OCI-M1 (cell line): ENCODE measurements at places on chromosomes 3 and 15.

- no peak for DNase-seq
Measured at GRCh38 chr3:136919799-136920580, 37.8 kb upstream of the IL20RB start.

GRCh38 chr15:89129123-89129815 is 41.0 kb downstream of the ABHD2 start:
- peak; percentile 71 for DNase-seq

GRCh38 chr3:128285967-128286321 is 132.7 kb downstream of the EEFSEC start:
- no peak for DNase-seq

GRCh38 chr15:61835496-61836106 is 224.6 kb downstream of the VPS13C start:
- peak; percentile 71 for DNase-seq

GRCh38 chr3:181613191-181613590 is 98.5 kb upstream of the SOX2 start:
- no peak for DNase-seq

DNA sequence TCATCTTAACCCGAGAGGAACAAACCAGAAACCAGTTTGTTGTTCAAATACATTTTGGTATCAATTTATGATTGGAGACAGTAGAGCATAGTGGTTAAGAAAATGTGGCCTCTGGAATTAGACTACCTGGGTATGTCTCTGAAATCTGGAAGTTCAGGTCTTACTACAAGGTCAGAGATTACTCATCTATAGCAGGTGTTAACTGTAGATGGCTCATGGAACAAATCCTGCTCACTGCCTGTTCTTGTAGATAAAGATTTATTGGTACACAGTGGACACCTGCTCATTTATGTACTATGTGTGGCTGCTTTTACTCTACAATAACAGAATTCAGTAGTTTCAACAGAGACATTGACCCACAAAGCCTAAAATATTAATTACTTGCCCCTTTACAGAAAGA is 413.3 kb downstream of the CNTN6 start:
- no peak for DNase-seq

DNA sequence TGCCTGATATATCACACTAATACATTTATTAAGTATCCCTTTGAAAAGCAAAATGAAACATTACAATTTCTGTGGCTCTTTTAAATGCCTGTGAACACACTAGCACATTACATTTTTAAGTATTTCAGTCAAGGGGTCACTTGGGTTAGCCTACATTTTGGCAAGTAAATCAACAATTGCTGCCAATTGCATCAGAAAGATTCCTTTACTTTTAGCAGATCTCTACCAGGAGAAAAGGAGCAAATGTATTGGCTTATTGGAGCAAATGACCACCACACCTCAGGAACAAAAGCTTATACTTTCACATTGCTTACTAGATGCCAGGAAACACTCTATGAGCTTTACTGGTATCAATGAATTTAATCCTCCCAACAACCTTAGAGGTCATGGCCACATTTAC is 947.1 kb downstream of the FHIT start:
- DNase-seq: peak; percentile 62

GRCh38 chr3:142645236-142645793 is 49.1 kb downstream of the PLS1 start:
- DNase-seq: no peak

GRCh38 chr3:106006571-106006970 is 137.8 kb upstream of the CBLB start:
- DNase-seq: no peak

DNA sequence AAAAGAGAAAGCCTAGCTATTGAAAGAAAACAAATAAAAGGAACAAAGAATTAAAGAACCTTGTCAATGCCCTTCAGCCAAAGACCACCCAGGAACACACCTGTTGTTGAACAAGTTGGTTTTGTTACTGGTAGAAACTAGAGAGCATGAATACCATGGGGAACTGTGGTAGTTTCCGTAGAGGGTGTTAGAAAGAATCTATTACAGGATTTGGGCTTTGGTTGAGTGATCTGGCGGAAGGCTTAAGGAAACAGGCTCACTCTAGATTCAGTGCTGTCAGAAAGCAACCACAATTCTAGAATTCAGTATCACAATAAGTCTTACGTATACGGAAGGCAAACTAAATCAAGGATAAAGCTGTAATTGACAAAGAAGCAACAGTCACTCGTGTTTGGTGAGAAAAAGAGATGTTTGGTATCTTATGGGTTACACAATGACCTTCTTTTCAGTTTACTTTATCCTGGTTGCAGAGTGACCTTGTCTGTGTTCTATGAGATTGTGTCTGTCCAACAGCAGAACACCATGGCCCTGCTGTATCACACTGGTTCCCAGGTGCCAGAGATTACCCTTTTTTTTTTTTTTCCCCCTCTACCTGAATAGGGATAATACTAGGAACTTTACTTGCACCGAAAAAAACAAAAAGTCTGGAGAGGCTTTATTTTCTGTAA is 265.9 kb downstream of the SHQ1 start:
- DNase-seq: no peak

DNA sequence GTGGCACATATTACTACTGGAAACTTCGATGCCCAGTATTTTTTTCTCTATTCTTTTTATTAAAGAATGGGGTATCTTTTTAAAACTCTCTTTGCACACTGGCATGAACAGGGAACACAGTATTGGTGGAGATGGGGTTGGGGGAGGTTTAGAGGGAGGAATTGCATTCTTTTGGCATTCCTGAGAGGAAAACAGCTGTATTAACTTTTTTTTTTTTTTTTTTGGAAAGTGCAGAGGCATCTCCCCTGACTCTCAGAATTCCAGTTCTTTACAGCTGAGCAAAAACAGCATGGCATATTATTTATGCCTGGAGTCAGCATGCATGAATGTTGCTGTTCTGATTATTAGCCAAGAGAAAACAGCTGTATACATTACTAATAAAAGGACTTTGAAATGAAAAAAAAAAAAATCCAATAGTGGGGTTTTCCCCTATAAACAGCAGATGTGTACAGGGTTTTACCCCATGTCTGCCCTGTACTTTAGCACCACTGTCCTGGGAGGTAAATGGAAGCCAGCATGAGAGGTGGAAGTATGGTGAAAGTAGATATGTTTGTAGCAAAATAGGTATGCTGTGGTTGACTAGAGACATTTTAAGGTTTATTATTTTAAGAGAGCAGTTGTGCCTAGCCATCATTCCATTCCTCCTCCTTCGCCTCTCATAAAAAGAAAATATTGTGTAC is 132.2 kb downstream of the FNDC3B start:
- DNase-seq: no peak

GRCh38 chr3:179263134-179263533 is 12.2 kb upstream of the KCNMB3 start:
- DNase-seq: no peak

DNA sequence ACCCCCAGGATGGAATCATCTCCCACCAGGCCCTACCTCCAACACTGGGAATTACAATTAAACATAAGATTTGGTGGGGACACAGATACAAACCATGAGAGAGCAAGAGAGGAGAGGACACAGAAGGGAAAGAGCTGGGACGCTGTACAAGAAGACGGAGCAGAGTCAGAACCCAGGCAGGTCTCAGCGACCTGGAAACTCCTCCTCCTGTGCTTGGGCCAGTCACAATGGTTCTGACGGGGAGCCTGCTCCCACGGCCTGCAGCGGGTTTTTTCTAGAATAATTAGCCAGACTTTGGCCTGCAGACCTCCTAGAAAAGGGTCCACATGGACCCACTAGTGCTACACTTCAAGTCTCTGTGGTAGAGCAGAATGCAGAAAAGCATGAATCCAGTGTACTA is 5.6 kb downstream of the SLC12A8 start:
- DNase-seq: no peak

DNA sequence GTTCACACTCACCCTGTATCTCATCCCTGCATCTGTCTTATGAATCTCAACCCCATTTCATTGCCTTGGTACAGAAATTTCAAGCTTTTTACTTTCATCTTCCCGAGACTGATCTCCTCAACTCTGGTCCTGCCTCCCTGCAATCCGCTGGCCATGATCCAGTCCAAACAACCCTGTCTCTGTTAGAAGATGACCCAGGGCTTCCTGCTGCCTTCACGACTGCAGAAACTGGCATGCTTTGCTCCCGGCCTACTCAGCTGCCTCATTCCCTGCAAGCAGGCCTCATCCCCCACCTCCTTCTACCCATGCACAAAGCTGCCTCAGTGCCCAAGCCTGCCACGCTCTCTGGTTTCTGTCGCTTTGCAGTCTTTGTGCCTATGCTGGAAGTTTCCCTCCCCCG is 12.4 kb downstream of the HES1 start:
- DNase-seq: no peak

- peak; percentile 92 for DNase-seq
Measured at GRCh38 chr3:80733522-80734176, 965.9 kb upstream of the ROBO1 start.

GRCh38 chr3:89912031-89912430 is 804.6 kb downstream of the EPHA3 start:
- no peak for DNase-seq

GRCh38 chr3:154193000-154193615 is 71.9 kb downstream of the ARHGEF26 start:
- no peak for DNase-seq

DNA sequence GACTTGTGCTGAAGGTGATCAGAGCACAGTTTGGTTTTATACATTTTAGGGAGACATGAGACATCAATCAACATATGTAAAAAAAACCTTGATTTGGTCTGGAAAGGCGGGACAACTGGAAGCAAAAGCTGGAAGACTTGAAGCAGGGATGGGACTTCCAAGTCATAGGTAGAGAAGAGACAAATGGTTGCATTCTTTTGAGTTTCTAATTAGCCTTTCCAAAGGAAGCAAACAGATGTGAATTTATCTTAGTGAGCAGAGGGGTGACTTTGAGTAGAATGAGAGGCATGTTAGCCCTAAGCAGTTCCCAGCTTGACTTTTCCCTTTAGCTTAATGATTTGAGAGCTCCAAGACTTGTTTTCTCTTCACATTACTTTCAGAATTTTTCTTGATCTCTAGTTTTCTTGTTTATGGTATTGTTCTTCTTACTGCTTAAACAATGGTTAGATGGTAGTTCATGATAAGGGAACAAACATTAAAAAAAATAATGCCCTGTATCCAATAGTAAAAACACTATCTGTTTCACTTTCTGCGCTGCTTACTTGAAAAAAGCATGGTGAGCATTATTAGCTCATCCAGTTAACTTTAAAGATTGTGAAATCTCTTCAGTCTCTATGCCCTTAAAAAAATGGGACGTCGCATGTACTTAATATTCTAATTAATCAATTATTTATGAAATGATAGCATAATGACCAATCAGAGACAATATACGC is 48.5 kb upstream of the BCHE start:
- no peak for DNase-seq

DNA sequence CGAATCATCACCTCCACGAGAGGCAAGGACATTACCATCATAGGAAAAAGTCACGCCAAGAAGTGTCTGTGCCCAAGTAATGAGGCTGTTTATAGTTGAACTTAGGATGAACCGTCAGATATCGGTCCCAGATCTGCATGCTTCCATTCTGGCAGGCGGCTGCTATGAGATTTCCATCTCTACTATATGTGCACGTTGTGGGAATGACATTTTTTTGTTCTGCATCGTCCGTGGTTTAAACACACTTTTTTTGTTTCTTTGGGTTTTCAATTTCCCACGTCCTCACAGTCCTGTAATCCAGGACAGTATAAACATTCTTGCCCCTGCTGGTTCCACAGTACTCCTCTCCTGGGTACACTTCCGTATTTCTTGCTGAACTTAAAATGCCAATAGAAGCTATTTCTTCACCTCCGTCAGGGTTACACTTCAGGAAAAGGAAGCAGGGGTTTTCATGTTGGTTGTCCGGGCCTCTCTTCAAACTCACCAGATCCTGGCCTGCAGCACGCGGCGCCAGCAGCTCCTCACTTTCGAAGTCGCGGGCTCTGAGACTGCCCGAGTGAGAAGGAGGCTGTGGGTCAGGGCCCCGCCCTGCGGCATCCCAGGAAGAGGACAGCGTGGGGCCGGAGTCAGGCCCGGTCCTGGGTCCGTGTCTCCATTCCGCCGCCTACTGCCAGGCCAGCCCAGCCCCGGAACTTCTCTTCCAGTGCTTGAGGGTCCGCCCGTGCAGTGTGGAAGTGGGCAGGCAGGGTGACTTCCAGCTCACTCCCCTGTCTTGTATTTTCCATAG is 9.8 kb upstream of the TM4SF4 start:
- DNase-seq: no peak

DNA sequence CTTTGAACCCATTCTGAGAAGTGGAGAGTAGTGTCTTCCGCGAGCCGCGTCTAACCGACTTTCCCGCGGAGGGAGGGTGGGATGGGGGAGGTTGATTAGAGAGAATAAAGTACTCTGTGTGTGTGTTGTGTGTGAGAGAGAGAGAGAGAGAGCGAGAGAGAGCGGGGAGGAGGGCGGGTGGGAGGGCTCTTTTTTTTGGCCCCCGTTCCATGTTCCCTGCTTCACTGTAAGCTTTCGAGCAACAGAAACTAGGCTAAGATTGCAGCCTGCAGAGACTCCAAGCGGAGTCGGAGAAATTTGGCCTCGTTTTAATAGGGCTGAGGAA is 1.6 kb upstream of the MEIS2 start:
- peak; percentile 77 for DNase-seq

DNA sequence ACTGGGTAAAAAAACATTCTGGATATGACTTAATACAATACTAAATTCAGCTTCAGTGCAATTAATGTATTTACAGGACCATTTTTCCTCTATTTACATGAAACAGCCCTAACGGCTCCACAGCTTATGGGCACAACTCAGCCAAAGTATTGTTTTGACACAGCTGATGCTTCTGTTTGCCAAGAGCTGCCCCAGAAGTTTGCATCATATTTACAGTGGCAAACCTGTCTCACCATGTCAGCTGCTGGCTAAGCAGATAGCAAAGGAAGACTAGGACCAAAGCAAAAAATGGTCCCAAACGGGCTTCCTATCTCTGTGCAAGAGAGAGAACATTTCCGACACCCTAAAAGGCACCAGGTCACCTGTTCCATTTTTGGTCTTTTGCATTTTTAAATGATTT is 94.5 kb downstream of the ADAMTS9 start:
- no peak for DNase-seq

DNA sequence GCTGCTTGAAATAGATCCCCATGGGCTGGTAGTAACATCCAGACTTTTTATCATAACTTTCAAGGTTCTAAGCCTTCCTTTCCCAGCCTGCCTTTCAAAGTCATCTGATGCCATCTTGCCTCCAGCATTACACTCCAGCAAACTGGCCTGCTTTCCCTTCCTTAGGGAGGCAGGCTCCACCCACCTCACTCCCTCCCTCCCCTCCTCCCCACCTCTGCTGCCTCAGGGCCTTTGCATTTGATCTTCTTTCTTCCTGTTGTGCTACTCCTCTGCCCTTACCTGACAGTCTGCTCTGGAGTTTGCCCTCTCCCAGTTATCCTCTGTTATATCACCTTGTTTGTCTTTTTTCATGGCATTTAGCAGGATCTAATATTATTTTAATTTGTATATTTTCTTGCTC is 319.5 kb downstream of the KCNH8 start:
- DNase-seq: no peak

- DNase-seq: peak; percentile 2
Measured at GRCh38 chr3:12046406-12046805, 42.2 kb downstream of the SYN2 start.

GRCh38 chr3:118754406-118755252 is 280.0 kb downstream of the IGSF11 start:
- no peak for DNase-seq
